CD4-positive, alpha-beta T cell treated with Interleukin-12 subunit alpha and Interleukin-12 subunit beta, for 1 hour (primary cell): ENCODE measurements at places on chromosomes 4 and X.

DNA sequence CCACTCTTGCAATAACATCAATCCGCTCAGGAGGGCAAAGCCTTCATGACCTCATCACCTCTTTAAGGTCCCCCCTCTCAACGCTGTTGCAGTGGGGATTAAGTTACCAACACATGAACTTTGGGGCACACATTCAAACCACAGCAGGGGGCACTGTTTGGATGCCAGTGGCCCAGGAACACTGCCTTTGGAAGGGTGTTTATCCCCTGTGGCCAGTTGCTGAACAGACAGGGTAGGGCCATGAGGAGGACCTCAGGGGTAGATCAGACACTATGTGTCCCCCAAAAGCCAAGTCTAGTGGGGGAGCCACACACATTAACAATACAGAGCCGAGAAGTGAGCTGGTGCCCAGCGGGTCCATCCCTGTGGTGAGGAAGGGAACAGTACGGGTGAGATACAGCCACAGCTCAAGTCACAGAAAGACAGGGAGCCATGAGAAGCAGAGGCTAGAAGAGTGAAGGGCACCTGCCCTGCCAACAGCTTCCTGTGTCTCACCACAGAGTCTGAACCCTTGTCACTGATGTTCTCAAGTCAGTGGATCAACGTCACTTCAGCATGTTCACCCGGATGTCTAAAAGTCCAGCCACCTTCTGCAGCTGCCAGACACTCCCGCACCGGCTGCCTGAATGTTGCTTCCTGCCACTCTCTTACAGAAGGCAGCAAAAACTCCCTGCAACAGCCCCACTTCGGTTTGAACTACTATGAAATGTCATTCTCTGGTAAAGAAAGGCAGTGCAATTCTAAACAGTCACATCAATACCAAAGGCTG lies 19.9 kb upstream of the MXD4 start:
- DNase-seq: peak; percentile 91

- no peak for DNase-seq
Observed at GRCh38 chr4:2756691-2757350, 685 bp upstream of the TNIP2 start.

DNA sequence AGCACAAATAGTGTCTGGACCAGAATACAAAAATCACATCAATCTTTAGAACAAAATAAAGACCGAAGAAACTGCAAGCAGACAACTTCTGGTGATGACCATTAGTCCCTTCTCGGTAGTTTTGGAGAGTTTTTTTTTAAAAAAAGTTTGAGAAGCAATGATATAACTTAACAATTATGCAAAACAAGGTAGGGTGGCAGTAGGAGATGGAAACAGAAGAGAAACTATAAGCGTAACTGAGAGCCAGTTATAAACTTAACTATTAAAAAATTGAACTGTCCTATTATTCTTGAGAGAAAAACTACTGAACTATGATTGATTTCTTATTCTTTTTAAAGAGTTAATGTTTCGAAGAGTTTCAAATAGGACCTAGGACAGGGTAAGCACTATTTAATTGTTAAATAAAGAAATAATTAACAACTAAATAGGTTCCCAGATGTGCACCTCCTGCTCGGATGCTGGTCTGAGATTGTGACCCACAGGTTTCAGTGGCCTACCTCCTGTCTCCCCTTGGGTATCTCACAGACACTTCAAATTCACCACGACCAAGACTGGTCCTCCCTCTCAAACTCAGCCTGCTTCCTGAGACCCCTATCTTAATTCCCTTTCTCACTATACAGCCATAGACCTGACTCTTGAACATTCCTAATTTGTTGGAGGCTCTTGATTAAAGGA lies 81.3 kb downstream of the LEF1 start:
- DNase-seq: no peak

DNA sequence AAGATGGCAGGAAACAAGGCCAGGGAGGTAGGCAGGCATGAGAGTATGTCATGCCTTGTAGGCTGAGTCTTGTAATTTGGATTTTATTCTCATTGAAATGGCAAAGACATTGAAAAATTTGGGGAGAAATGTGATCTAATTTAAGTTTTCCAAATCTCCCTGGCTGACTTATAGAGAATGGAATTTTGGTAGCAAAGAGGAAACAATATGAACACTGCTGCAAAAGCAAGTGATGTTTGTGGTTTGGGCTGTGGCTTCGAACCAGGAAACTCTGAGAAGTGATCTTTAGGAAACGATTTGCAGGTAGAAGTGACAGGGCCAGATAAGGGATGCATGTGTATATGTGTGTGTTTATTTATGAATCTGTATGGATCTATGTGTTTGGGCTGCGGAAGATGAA lies 35.6 kb downstream of the ARSJ start:
- DNase-seq: peak; percentile 14

GRCh38 chr4:20462426-20463175 lies 210.9 kb downstream of the SLIT2 start:
- no peak for DNase-seq

- DNase-seq: peak; percentile 50
Observed at GRCh38 chr4:26319949-26320537, 771 bp upstream of the RBPJ start.

- no peak for DNase-seq
Observed at GRCh38 chr4:1592068-1592708, 91.9 kb downstream of the FAM53A start.

GRCh38 chrX:133580625-133581024 lies 165.3 kb upstream of the GPC4 start:
- no peak for DNase-seq

GRCh38 chr4:145061318-145061920 lies 36.6 kb downstream of the ANAPC10 start:
- DNase-seq: peak; percentile 50

DNA sequence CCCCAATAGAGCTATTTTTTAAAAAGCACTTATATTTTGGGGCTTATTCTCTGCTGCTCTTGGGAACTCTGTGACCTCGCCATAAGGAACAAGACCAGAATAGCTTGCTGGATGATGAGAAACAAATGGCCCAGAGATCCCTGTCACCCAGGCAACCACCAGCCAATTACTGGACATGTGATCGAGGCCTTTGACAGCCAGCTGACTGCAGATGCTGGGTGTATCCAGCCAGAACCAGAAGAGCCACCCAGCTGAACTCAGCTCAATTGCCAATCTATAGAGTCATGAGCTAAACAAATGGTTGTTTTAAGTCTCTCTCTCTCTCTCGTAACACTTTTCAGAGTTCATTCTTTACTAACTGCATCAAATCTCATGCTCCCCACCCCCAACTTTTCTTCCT lies 24.4 kb upstream of the CITED1 start:
- no peak for DNase-seq

DNA sequence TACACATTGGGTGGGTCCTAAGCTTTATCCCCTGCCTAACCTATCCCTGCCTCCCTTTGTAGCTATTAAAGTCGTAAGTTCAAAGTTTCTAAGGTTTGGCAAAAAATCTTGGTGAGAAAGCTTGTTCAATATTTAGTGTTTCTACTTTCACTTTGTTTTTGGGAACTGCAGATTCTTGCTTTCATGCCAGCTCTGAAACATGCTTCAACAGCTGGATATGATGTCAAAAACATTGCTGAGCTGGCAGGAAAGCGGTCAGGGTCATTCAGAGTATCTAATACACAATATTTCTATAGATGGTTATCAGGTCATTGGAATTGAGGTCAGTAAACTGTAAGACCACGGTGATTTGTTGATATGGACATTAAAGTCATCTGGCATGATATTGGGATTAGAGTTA lies 19.7 kb downstream of the CENPI start:
- DNase-seq: no peak

DNA sequence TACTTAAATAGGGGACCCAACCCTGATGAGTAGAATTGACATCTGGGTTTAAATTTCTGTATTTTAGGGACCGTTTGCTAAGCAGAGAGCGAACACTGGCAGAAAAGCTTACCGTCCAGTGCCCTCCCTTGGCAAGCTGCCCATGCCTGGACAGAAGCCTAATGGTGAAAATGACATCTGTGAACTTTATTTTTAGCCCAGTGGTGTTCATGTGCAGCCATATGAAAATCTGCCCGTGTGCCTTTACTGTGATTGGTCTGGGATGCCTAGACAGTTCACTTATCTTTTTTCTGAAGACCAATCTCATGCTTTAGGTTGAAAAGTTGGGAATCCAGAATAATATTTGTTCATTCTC lies 1.1 kb downstream of the STBD1 start:
- no peak for DNase-seq

DNA sequence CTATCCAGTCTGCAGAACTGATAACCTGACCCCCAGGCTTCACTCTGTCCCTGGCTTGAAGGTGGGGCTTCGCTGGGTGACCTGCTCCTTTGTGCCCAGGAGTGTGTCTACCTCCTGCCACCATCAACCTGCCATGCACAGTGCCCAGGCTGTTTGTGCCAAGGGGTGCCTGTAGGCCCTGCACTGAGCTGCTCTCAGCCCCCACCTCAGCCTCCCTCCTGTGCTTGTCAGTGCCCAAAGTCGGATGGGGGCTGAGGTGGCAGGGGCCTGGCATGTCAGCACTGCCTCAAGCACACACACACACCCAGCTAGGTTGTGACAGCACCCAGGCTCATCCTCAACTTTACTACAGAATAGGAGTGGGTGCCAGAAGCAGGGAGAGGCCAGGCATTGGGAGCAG lies 23.5 kb downstream of the SPCS3 start:
- DNase-seq: no peak

DNA sequence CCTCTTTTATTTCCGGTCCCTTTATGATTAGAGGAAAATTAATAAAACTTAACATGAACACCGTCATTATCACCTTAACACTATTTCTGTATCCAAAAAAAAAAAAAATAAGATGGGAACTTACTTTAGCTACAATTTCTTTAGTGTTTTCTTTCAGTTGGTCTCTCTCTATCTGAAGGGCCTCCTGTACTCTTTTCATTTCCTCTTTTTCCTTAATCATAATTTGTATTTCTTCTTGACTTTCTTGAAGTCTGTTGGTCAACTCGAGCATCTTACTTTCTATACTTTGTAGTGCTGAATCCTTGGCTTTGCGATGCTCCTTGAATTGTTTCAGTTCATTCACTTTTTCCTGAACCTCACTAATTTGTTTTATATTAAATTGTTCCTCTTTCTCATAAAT lies 45.3 kb upstream of the BDH2 start:
- DNase-seq: no peak

DNA sequence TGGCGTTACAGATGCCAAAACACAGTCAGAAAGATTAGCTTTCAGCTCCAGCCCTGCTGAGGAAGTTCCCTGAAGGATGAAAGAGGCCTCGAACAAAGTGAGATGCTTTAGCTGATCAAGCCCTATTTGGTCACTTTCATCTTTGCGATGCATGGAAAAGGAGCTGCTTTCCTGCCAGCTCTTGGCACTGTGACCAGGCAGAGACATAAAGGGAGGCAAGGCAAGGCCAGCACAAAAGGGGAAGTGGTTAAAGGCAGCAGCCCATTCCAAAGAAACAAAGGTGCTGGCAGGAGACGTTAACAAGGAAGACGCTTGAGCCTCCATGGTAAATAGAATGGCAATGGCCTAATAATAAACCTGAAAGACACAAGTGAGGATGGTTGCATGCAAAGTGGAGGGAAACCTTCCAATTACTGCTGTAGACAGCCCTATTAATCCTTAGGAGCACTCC lies 617.1 kb upstream of the INTU start:
- DNase-seq: no peak

GRCh38 chr4:8323947-8324555 lies 54.5 kb downstream of the HTRA3 start:
- no peak for DNase-seq

GRCh38 chrX:151030845-151031244 lies 47.7 kb downstream of the HMGB3 start:
- no peak for DNase-seq

- no peak for DNase-seq
Observed at GRCh38 chr4:180449395-180449956, 1793.7 kb upstream of the TENM3 start.

GRCh38 chr4:45062935-45063545 lies 336.7 kb upstream of the GNPDA2 start:
- DNase-seq: no peak

- DNase-seq: no peak
Observed at GRCh38 chr4:32000846-32001488, 1280.8 kb downstream of the PCDH7 start.

- DNase-seq: no peak
Observed at GRCh38 chrX:112832481-112833095, 8.0 kb downstream of the AMOT start.

- no peak for DNase-seq
Observed at GRCh38 chr4:35105486-35105885, 1138.8 kb downstream of the ARAP2 start.

DNA sequence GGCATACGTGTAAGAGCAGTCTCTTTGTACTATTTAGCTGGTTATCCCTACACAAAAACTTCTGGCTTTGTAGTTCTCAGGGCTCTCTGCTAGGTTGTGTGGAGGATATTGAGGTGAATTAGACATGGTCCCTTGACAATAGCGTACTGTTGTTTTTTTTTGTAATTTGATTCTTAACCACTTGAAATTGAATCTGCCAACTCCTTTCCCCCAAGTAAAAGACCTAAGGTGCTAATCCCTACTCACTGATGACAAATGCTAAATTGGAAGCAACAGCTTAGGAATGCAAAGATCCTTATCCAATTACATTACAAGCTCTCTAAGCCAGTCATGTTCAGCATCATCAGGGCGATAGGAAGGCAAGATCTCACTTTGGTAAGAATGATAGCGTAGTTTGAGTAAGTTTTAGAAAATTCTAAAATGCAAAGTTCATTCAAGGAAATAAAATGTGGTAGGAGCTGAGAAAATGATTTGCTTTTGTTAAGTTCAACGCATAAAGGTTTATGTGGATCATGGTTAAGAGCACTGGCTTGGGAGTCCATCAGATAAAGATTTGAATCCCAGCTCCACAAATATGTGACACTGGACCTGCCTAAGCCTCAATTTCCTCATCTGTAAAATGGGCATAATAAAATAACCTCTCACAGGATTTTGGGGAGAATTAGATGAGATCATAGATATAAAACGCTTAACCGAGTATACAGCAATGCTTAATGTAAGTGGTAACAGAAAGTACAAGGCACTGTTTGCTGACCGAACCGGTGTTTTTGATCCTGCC lies 39.3 kb downstream of the DOCK11 start:
- DNase-seq: no peak

DNA sequence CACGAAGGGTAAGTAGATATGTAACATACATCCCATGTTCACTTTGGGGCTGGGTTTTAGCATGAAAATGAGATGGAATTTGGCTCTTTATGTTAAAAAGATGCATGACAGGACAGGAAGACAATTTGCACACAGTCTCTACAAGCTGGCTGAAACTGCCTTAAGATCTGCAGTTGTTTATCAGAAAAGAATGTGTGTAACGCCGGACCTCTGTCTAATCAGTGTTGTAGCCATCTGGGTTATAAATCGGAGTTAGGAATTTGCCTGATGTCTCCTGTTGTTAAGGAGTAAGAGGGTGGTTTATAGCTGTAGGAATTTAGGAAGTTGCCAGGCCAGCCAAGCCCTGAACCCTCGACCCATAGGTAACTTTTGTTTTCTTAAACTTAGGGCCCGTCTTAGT lies 562.9 kb upstream of the FAT1 start:
- no peak for DNase-seq

- no peak for DNase-seq
Observed at GRCh38 chr4:108775921-108776320, 13.1 kb upstream of the ETNPPL start.

GRCh38 chr4:109708990-109709389 lies 5.7 kb upstream of the CASP6 start:
- no peak for DNase-seq
